ENCODE measurements at places on chromosomes 2 and 18. TPM values are rescaled to one million over a fixed set of nuclear protein-coding genes. Genes with fewer than 3 reads are reported as not detected.

Gene CD207
- total RNA-seq: not detected

Gene HRH4
- total RNA-seq: 0.16 TPM

Gene CHRNA1
- total RNA-seq: not detected

Gene RGPD3
- 0.34 TPM for total RNA-seq

Gene DSC3
- not detected for total RNA-seq

Gene OSBPL6
- total RNA-seq: 1.8 TPM

Gene RNU2-63P
- total RNA-seq: 19.7 TPM

Gene SULT1C4
- not detected for total RNA-seq

Gene VWA3B
- not detected for total RNA-seq

Gene TUBA3E
- not detected for total RNA-seq

Gene MOGAT1
- 0.18 TPM for total RNA-seq

Gene TBR1
- total RNA-seq: not detected

Gene ANO7
- 4.3 TPM for total RNA-seq

Gene NT5DC4
- not detected for total RNA-seq

Gene BCL2L11
- 214 TPM for total RNA-seq

Gene USP34
- 89.3 TPM for total RNA-seq

Gene PARD6G
- 0.23 TPM for total RNA-seq

Gene ADAM23
- total RNA-seq: 0.25 TPM

Gene TACR1
- total RNA-seq: not detected

Gene CCDC74A
- total RNA-seq: 3.3 TPM
